ENCODE measurements at places on chromosomes 4 and X.

- peak; percentile 40 for DNase-seq
These were observed 482 bp upstream of the MBTPS2 start for GRCh38 chrX:21838937-21839333.

DNA sequence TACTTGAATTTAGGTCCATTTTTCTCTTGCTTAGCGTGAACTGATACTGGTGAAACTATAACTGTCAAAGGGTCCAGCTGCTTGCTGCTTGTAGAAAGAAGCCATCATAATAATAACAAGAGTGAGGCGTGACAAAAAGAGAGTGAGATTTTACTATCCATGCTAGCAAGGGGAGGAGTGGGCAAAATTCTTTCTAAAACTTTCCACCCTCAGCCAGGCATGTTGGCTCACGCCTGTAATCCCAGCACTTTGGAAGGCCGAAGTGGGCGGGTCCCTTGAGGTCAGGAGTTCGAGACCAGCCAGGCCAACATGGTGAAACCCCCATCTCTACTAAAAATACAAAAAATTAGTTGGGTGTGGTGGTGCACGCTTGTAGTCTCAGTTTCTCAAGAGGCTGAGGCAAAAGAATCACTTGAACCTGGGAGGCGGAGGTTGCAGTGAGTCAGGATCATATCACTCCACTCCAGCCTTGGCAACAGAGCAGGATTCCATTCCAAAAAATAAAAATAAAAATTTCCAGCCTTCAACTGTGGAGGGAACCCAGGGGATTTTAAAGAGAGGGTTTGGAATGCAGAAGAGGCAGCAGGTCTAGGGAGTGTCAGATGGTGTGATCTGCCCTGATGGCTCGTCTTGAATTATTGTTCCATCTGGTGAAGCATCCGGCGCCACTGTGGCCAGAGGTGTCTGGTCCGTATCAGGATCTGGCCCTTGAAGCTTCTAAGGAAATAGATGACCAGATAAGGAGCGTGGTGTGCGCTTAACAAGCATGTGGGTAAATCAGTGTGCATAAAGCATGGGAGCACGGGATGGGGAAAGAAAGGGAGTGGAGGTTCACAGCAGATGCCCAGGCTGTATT is 51.8 kb downstream of the LRP2BP start:
- no peak for DNase-seq

GRCh38 chr4:7295197-7295910 is 103.0 kb downstream of the SORCS2 start:
- DNase-seq: no peak

- DNase-seq: no peak
These were observed 184.7 kb upstream of the HCCS start for GRCh38 chrX:10926404-10926803.

- no peak for DNase-seq
These were observed 148.0 kb downstream of the RAPGEF2 start for GRCh38 chr4:159250751-159251325.

DNA sequence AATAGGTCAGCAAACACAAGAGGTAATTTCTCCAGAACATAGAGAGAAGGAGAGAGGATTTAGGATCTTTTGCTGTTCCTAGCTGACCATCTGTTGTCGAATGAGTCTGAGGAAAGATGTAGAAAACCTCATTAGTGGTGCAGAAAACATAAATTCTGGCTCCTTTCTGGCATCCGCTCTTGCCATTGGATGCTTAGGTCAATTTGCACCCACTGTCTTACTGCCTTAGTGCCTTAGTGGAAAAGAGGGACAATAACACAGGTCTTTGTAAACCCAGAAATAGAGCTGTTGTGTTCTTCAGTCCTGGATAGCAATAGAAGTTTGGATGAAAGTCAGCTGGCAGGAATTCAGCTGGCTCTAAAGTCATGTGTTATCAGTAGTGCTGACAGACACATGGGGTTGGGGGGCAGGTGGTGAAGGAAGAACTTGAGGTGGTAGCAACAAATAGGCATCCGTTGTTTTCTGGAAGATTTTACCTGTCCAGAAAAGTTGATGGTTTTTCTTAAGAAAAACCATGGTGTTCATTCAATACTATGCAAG is 78.2 kb downstream of the GLRA2 start:
- DNase-seq: no peak

DNA sequence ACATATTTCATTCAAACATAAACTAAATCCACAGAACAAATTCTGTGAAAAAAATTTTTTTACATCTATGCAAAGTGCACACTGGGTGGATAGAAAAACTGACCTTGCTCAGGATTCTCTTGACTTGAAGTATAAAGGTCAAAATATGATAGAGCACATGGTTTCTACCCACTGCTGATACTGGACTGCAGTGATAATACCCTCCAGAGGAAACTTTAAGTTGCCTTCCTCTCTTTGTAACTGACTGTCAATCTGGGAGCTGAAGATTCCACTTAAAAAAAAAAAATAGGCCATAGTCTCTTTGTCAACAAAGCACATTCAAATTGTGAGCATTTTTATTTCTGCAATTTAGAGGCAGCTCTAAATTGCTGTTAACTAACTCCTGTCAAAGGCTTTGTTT is 3.2 kb upstream of the AMMECR1 start:
- DNase-seq: no peak

- no peak for DNase-seq
These were observed 134.5 kb upstream of the IL15 start for GRCh38 chr4:141501931-141502330.

DNA sequence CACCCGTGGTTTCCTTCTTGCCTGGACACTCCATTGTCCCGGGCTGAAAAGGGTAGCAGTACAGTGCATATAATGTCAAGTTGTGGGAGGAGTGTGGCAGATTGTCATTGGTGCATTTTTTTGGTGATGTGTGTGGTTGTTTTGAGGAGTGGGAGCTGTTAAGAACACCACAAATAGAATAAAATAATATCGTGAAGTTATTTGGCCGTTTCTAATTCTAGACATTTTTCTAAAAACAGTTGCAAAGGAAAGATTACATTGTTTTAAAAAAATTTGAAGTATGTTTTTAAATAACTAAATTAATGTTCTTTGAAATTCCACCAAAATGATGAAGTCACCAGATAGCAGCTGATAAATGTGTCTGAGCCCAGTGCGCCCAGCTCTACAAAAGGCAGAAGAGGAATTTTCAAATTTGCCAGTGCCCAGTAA is 1.3 kb downstream of the PKD2 start:
- DNase-seq: no peak

- DNase-seq: no peak
These were observed 8.5 kb downstream of the COL25A1 start for GRCh38 chr4:109294006-109294405.

DNA sequence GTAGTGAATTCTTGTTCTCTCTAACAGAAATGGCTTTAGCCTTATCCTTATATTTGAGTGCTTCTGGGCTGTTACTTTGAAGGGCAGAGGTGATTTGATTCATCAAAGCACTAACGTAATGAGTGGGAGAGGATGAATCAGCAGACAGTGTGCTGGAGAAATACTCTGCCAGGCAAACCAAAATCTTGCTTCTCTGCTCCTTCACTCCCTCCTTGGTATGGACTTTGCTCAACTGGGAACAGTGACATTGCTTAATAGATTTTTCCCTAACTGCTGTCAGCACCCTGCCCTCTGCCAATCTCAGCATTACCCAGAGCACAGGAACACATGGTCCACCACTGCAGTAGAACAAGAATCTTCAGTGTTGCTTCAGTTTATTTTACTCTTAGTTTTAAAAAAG is 56.0 kb downstream of the PDLIM5 start:
- no peak for DNase-seq

GRCh38 chr4:104015680-104016079 is 295.9 kb upstream of the TACR3 start:
- peak; percentile 6 for DNase-seq

- DNase-seq: no peak
These were observed 41.7 kb downstream of the FAM53A start for GRCh38 chr4:1642196-1642951.

DNA sequence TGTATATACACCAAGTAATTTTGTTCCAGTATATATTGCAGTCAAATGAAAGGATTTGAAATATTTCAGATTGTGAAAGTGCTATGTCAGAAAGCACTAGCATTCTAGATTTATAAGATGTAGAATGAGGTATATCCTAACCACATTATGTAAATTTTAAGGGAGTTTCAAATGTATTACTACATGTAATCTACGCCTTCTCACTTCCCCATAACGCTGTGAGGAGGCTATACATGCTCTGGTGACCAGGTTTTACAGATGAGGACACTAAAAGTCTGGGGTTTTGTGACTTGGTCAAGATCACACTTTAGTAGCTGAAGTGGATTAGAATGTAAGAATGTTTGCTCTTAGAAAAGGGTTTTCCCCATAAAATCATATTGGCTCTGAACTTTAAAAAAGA is 8.1 kb downstream of the ENPEP start:
- no peak for DNase-seq

DNA sequence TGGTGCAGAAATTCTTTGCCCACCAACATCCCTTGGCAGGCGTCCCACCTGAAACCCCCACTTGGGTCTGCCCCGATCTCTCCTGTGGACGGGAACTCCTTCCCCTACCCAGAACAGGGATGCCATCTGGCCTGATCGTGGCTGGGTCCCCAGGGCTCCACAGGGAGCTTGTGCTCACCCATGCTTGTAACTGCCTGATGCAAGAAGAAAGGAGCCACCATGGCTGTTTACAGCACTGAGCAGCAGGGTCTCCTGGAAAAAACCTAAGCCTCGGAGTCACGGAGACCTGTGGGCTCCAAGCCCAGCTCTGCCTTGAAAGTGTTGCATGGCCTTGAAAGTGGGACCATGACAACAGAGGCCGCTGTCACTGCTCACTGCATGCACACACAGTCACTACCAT is 101.5 kb upstream of the AFAP1 start:
- DNase-seq: peak; percentile 48

DNA sequence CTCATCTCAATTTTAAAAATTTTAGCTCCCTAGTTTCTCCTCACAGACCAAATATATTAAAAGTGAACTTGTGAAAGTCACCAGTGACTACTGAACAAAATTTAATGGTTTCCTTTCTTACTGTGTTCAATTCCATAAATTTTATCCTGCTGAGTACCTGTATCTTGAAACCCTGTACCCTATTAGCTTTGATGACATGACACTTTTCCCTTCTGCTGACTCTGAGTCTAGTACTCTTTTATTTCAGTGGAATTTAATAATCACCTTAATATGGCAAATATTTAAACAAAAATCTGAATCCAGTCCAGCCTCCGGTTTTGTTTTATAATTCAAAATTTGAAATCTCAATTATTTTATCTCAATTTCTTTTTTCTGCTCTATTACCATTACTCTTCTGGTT is 203.1 kb upstream of the NUDT6 start:
- DNase-seq: no peak

GRCh38 chr4:10504570-10505179 is 47.4 kb upstream of the ZNF518B start:
- no peak for DNase-seq

DNA sequence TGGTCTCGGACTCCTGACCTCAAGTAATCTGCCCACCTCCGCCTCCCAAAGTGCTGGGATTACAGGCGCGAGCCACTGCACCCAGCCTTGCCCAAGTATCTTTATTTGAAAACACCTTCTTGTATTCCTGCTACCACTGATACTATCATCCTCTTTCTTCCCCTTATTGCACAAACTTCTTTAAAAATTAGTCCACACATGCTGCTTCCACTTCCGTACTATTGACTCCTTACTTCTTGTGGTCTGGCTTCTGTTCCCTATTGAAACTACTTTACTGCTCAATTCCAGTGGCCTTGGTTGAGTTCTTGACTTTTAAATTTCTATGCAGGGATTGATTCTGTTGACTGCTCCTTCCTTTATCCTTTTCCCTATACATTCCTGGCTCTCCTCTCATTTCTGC is 38.8 kb downstream of the MTM1 start:
- no peak for DNase-seq

DNA sequence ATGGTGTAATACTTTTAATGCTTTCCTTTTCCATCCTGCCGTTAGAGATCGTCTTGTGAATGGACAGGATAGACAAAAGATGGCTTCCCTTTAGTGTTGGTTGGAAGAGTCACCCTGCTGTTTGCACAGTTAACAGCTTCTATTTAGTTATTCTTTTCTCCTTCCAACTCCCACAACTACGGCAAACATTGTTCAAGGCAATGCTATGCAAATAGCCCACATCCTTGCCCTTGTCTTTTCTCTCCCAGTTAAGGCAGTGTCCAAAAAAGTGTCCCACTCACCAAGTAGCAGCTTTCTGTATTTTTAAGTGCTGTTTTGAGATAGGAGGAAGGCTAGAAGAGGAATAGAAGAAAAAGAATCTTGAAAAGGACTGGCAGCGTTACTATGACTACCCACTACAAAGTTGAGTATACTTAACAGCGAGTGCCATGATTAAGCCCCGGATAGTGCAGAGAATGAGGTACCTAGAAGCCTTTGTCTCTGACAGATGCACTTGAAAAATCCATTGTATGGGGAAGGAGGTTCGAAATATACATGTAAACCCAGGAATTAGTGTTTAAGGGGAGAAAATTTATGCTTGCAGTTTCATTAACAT is 12.1 kb upstream of the RUFY3 start:
- DNase-seq: peak; percentile 57

DNA sequence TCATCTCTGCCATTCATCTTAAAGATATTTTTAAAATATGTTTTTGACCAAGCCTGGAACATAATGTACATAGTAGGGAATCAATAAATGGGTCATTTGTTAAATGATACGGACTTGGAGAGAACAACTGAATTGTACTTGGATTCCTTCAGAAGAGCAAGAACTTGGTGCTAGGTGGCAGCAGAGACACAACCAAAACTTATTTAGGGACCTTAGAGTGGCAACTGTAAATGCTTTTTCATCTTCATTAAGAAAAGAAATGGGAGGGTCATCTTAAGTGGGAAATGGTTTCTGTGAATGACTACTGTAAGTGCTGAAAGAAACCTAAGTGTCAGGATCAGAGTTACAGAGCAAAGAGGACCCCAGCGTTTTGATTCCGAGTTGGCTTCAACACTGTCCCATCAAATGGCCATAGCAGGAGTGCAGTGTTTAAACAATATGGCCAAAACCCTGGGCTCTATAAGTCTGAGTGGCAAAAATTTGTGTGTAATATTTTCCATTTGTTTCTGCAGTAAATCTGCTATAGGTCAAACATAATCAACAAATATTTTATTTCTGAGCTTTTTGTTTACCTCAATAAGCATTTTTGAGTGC is 213.6 kb downstream of the PALLD start:
- peak; percentile 11 for DNase-seq

DNA sequence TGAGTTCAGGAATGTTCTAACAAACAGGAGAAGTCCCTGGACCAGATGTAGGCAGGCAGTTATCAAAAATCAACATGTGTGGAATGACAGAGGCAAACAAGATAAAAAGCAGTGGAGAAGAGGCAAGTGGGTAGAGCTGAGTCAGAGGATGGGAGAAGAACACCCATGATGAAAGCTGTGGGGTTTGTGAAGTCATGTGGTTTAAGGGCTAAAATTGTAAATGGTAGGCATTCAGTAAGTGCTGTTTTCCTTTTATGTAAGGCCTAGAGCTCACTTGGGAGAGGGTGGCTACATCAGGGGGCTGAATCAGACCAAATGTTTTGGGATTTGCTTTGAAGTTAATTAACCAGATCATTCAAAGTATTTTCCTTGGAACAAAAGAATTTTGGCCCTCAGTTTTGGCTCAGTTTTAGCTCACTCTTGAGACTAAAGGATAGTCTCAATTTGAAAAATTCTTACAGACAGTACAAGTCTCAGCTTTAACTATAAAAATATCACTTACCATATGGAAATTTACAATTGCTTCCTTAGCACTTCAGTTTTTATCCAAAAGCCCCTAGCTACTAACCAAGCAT is 114.5 kb upstream of the PCDH7 start:
- no peak for DNase-seq

- no peak for DNase-seq
These were observed 11.3 kb downstream of the QDPR start for GRCh38 chr4:17500574-17500973.

Data from NCI-H345 (cell line).